ENCODE measurements at places on chromosomes 1 and 21.

GRCh38 chr1:159602501-159602999 is 14.9 kb downstream of the APCS start:
- DNase-seq: no peak

DNA sequence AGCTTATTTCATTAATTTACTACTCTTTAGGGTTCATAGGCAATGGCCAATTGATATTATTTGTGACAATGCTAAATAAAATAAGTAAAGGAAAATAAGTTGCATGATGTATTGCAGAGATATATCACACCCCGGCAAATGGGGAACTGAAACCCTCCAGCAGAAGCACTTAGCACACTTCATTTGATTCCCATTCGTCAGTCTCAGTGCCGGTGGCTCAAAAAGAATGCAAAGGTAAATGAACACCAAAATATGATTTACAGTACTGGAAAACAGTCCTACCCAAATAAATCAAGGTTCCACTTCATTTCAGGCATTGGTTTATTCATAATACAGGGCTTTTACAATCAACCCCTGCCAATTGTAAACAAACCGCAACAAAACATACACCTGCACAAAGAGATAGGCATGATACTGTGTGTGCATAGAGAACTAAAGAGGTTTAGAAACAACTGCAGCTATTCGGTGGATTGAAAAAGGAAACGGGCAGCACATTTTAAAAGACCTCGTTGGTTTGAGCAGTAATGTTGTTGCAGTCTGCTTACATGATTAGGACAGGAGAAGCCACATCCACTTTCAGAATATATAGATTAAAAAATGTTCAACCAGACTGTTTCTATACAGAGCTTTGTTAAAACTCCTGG is 1019.2 kb downstream of the TTLL7 start:
- no peak for DNase-seq

DNA sequence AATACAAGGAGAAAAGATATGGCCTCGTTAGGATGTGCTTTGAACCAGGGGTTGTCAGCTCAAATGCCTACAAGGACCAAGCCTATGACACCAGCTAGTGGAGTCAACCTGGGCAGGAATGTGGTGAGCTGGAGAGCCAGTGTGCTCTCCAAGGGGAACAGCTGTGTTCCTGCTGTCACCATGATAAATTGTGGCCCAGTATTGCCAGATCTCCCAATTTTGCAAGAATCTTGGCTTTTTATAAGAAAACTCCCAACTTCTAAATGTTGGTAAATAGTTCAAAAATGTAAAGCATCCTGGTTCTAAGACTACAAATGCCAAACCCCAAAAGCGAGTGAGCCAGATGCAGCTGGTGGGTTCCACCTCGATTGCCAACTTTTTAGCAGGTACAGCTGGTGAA is 391.1 kb downstream of the PLPP3 start:
- DNase-seq: no peak

- no peak for DNase-seq
Observed at GRCh38 chr1:154901591-154901990, 31.5 kb upstream of the KCNN3 start.

DNA sequence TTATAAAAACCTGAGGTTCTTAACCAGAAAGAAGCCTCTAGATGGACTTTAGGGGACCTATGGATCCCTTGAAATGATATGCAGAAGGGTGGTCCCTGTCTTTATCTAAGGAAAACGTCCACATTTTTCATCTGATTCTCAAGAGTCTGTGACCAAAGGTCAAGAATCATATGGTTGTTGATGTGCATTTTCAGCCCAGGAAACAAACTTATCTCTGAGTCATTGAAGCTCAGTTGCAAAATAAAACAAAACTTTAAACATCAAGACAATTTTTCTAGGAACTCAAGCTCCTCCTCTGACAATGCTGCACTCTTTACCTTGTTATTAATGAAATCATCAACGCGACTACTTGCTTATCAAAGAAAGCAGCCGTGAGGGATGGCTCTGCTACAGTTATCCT is 83.3 kb downstream of the TIAM1 start:
- DNase-seq: no peak

GRCh38 chr21:29540289-29540688 is 241.6 kb downstream of the BACH1 start:
- DNase-seq: no peak

GRCh38 chr1:199918196-199918769 is 109.2 kb upstream of the NR5A2 start:
- no peak for DNase-seq

- no peak for DNase-seq
Observed at GRCh38 chr21:30676737-30677136, 34.1 kb downstream of the KRTAP20-3 start.

DNA sequence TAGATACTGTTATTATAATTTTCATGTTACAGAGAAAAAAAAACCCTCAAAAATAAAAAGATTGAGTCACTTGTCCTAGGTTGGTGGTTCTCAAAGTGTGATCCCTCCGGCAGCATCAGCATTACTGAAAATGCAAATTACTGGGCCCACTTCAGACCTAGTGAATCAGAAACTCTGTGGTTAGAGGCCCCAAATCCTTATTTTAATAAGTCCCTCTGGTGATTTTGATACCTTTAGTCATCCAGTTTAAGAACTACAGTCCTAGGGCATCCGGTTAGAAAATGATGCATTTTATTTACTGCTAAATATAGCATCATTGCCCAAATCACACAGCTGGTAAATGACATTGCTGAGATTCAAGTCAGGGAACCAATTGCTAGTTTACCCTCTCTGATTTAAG is 203.7 kb upstream of the RUNX1 start:
- DNase-seq: no peak

GRCh38 chr1:207101720-207102119 is 2.3 kb upstream of the C4BPA start:
- DNase-seq: no peak

GRCh38 chr1:117312453-117313138 is 54.7 kb upstream of the MAN1A2 start:
- DNase-seq: no peak

Measured in esophagus squamous epithelium (tissue), 5 donors.